ENCODE measurements at places on chromosomes 6 and 20.

GRCh38 chr20:3572151-3572550 lies 91.0 kb downstream of the GFRA4 start:
- no peak for DNase-seq

- DNase-seq = no peak
Observed at GRCh38 chr6:3745566-3746118, 5.9 kb downstream of the PXDC1 start.

DNA sequence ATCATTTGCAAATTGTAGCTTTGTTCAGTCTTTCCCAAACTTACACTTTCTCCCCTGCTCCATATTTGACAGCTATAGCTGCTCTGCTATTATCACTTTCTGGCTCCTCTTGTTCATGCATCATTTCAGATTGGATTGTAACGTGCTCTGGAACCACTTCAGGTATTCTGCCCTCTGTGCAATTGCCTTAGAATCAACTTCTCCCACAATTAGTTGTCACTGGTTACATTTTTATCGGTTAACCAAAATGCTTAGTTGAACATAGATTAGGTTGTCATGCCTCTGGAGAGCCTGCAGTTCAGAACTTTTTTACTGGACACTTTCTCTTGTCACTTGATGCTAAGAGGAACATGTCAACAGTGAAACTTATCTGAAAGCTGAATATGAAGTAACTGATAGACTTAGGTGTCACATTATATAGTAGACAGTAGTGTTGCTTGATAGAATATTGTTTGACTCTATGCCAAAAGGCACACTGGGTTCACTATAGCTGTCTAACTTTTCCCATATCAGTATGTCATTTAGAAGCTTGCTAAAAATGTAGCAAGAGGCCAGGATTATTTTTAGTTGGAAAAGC lies 127.7 kb upstream of the PTPRK start:
- no peak for DNase-seq

- peak; percentile 68 for DNase-seq
Observed at GRCh38 chr6:113172531-113172966, 684.6 kb upstream of the MARCKS start.

- DNase-seq = no peak
Observed at GRCh38 chr6:34516391-34517324, 39.5 kb downstream of the SPDEF start.

- no peak for DNase-seq
Observed at GRCh38 chr20:57809661-57810172, 99.9 kb upstream of the PMEPA1 start.

GRCh38 chr6:159973951-159974350 lies 5.1 kb downstream of the IGF2R start:
- no peak for DNase-seq

DNA sequence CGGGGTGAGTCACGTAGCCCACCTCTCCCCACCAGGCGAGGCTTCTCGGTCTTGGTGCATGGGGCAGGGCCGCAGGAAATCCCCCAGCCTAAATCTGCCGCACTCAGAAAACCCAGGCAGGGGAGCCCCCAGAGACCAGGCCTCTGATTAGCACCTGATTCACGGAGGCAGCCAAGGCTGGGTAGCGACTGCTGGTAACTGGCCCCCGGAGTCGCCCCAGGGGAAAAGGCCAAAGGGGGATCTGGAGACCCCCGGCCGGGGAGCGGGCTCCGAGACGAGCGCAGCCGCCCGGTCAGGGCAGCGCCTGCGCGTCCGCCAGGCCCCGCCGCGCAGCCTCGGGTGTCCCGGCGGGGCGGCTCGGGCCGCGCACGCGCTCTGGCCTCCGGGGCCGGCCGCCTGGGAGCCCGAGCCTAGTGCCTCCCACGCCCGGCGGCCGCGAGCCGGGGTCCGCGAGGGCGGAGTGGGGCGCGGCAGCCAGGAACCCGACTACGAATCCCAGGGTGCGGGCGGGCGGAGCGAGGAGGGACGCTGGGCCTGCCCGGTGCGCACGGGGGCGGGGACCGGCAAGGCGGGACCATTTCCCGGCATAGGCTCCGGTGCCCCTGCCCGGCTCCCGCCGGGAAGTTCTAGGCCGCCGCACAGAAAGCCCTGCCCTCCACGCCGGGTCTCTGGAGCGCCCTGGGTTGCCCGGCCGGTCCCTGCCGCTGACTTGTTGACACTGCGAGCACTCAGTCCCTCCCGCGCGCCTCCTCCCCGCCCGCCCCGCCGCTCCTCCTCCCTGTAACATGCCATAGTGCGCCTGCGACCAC lies at the start of gene DUSP22:
Gene DUSP22 (plus strand): TSS at position 791 of the 809 bp plus-strand sequence. CDS start 53 bp downstream, outside the sequence.
- DNase-seq = no peak

GRCh38 chr6:144653885-144654505 lies 368.9 kb downstream of the UTRN start:
- DNase-seq = no peak

GRCh38 chr6:13761361-13762036 lies 49.9 kb upstream of the RANBP9 start:
- DNase-seq = no peak

DNA sequence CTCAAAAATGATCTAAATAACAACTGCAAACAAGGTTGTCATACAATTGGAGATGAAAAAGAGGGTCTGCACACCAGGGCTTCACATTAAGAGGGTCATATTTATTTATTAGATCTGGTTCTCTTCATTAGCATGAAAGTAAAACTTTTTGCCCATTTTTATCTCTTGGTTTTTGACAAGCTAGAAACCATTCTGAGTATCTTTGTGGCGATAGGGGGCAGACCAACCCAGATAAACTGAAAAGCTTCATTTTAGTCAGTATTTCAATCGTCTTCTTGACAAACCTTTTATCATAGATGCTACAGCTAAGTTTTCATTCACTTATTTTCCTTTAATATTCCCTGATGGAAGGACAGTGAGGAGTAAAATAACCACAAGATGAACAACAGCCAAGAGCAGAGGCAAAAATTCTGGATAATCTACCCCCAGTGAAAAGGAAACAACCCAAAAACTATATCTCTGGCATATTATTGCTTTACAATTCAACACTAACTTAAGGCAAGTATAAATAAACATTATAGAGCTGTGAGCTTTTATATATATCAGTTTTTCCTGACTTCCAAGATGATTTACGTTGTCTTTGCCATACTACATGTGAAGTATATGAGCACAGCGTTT lies 45.2 kb downstream of the THEMIS start:
- DNase-seq = no peak

GRCh38 chr6:89310929-89311328 lies 4.2 kb downstream of the GABRR2 start:
- DNase-seq = no peak

Data from anterior cingulate cortex (tissue), 58 donors.